Cardiac septum (tissue), 1 donor: ENCODE measurements at places on chromosomes 3 and 15. TPM values are rescaled to one million over a fixed set of nuclear protein-coding genes. Genes with fewer than 3 reads are reported as not detected.

- DNase-seq = no peak
Measured at GRCh38 chr15:34514251-34514670, 69.2 kb downstream of the GOLGA8B start.

DNA sequence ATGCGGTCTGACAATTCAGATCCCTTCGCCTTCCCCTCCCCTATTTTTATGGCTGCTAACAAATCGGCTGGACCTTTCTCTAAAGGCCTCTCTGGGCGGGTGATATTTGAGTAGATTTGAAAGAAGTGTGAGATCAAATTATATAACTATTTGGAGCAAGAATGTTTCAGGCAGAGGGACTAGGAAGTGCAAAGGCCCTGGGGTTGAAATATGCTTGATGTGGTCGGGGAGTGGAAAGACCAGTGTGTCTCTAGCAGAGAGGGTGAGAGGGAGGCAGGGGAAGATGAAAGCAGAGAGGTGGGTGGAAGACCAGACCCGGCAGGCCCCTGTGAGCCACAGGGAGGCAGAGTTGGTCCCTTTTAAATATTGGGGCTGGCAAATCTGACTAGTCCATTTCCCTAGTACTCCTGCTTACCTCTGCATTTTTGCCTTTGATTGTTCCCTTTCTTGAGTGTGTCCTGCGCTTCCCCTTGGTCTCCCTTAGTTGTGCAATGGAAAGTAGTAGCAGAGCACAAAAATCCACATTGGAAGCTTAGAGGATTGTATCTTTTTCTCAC is 32.3 kb downstream of the SLCO3A1 start:
- no peak for DNase-seq

DNA sequence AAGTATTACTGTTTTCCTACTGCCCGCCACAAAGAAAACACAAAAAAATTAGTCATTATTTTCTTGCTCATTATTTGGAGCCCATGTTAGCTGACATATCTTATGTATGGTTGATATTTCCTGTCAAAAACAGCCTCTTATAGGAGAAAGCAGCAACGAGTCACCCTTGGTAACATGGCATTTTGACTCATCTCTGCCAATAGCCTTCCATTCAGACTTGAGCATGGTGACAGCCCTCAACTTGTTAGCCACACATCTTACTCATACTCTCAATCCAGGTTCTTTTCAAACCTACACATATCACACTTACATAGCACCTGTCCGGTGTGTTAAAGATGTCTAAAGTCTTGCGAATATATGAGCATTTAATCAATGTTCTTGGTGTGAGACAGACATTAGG is 109.4 kb upstream of the SAMMSON start:
- no peak for DNase-seq

DNA sequence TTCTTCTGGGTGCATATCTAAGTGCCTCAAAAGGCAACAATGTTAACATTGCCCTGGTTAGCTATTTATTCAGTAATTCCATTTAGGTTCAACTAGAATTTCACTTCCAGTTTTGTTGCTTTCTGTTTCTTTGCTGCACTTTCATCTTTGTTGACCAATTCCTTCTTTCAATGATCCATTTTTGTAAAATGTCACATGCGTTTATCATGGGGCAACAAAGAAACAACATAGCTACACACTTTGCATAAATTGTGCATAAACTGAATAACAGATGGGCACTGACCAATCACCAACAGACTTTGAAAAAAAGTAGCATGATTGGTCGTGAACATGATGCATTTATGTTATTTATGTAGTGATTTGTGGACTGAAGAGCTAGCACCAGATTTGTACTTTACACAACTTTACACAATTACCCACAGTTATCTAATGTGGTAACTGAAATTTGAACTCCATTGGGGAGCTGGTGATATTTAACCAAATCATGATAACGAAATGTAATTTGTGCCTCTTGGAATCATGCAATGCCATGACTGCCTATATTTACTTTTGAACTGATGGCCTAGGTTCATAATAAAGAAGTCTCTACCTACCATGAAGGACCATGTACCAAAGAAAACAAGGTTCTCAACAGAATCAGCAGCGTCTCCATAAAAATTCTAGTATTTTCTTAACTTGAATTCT is 7.1 kb upstream of the CPOX start:
- no peak for DNase-seq

DNA sequence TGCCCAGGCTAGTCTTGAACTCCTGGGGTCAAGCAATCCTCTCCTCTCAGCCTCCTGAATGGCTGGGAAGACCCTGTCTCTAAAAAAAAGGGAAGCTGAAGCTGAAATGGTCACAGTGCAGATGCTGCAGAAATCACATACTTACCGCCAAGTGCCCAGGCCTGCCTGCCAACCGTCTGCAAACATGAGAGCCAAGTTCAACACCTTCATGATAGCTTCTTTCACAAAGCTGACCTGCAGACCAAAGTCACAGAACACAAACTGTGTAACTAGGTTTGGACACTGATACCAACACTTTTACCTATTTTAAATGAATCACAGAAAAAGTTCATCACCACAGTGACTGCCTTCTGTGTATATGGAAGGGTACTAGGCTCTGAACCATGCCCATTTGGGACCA is 22.8 kb upstream of the CYFIP1 start:
- DNase-seq = no peak

GSK3B gene
- total RNA-seq = 46.8 TPM

GRCh38 chr3:152760591-152760990 is 74.3 kb upstream of the P2RY1 start:
- DNase-seq = no peak

CASR gene
- not detected for total RNA-seq

CISH gene
- total RNA-seq = 21.1 TPM

IFT122 gene
- total RNA-seq = 11.0 TPM
